ENCODE measurements at places on chromosomes 5 and 9.

DNA sequence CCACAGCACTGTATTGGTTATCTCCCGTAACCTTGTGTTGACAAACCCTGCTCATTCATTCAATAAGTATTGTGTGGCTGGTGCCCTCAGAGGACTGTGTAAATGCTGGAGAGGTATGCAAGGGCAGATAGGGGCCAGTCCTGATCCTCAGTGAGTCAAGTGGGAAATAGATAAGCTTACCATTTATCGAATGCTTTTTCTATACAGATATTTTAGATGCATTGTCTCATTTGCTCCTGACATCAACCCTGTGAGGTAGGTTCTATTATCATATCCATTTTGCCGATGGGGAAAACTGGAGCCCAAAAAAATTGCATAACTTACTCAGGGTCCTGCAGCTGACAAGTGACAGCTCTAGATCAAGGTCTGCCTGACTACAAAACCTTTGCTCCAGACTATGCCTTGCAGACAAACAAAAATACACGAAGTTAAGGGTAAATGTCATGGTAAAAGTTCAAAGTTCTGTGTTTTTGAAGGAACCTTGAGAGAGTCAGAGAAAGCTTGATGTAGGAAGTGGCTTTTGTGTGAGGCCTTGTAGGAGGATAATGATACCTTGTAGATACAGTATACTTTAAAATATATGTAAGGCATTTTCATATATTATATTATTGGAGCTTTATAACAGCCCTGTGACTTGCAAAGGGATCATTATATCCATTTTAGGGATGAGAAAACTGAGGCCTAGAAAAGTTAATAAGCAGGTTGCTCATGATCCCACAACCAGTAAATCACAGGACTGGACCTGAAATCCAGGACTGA, 22.7 kb downstream of the CYFIP2 start:
- DNase-seq: no peak

- no peak for DNase-seq
These were observed 196.6 kb downstream of the GNA14 start for GRCh38 chr9:77451507-77451906.

DNA sequence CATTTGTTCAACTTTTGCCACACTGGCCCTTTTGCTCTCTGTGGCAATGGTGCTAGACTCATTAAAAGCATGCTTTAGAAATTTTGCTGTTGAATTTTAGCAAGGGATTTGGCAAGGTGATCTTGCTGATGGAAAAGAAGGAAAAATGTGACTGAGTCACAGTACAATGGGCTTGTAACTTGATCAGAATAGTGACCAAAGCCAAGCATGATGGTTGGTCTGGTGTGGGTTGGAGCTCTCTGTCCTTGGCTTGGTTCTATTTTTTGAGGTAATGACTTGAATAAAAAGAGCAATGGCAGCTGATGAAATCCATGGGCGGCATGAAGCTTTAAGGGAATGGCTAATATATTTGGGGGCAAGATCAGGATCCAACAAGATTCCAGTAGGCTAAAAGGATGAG, 114.4 kb upstream of the ZNF366 start:
- DNase-seq: no peak

DNA sequence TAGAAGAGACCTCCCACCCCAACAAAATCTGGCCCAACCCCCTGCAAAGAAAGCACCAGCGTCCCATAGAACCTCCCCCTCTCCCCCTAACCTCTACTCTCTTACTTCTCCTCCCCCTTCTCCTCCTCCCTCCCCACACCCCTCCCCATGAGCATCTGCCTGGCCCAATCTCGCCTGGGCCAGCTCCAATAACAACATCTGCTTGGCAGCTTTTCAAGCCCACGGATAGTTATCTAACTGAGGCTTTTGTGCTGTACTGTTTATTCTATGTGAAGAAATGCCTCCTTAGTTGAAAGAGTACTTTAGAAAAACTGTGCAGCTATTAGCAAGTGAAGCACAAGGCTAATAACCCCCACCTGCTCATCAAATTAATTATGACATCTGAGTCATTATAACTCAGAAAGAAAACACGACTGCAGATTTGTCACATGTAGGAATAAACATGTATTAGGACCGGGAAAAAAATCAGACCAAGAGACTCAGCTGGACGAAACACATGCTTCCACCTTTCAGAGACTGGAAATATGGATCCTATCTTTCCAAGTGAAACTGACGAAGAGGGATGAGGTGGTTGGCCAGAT, 42.8 kb downstream of the NFIB start:
- DNase-seq: peak; percentile 74

Data from left ventricle myocardium inferior (tissue), 1 donor.